ENCODE measurements at places on chromosomes 6 and 20.

- no peak for DNase-seq
Observed at GRCh38 chr6:14159090-14159489, 41.5 kb downstream of the CD83 start.

DNA sequence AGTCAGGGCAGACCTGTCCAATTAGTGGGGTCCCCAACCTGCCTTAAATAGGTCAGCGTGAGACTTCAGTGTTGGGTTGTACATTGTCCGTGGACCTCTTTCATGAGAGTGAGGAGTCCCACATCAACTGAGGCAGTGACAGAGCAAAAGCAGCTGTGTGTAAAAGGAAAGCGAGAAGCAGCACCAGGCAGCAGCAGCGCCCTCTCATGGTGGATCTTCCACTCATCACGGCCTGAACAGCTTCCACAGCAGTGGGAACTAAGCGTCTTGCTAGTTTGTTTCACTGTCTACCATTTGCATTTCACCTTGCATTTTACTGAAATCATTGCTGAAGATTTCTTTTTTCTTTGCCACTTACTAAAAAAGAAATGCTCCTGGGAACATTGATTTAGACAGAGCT is 333.8 kb downstream of the PKHD1 start:
- DNase-seq, result no peak

GRCh38 chr6:136468711-136469110 is 81.5 kb downstream of the MAP7 start:
- no peak for DNase-seq

- DNase-seq, result no peak
Observed at GRCh38 chr6:110064744-110065524, 86.8 kb downstream of the GPR6 start.

DNA sequence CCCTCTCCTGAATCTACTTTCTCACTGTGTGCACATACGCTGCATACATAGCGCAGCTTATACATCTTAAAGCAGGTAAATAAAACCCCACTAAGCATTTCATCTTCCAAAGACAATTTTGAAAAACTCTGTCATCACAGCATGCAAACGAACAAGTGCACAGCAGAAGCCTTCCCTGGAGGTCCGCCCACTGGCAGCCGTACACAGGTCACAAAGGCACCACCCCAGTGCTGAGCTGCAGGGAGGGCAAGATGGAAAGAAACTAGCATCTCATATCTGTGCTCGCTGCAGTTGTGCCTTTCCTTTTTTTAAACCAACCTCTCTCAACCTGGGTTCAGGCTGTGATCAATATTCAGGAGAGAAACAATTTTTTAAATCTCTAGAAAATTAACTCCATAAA is 73.3 kb downstream of the HUS1B start:
- no peak for DNase-seq

GRCh38 chr20:62198931-62199330 is 16.1 kb downstream of the MTG2 start:
- no peak for DNase-seq

Data from stimulated activated CD4-positive, alpha-beta T cell treated with anti-CD3 and anti-CD28 coated beads, TNF-alpha, amount 100 ng/mL, for 1 hour (primary cell).